ENCODE measurements at places on chromosomes 4 and X.

- peak; percentile 11 for DNase-seq
Measured at GRCh38 chrX:46140272-46140671, 404.9 kb downstream of the ZNF674 start.

DNA sequence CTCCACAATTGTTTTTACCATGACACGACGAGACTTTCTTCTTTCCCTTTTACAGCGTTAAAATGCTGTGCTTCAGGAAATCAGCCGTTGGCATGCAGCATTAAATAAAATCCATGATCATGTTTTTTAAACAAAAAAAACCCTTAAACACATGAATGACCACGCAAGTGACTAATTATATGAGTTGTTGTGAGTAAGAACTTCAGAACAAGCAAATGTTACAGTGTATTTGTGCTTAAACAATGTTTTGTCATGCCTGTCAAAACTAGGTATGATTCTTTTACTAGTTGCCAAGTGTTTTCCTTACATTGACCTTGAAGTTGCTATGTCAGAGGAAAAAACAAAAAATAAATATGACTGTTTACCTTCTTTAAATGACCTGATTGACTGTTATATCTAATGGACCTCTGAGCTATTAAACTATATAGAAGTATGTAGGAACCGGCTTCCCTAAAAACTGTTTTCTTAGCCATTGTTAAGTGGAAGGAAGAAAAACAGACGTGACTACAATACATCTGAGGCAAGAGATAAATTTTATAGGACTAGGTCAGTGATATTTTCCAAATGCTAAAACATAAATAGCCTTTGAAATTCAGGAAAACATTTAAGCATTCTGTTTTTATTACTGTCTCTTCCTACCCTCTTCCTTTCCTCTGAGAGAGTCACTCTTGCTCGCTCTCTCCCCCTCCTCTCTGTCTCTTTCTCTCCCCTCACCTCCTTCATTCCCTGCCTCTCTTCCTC lies 197.1 kb downstream of the PALLD start:
- DNase-seq, result no peak

DNA sequence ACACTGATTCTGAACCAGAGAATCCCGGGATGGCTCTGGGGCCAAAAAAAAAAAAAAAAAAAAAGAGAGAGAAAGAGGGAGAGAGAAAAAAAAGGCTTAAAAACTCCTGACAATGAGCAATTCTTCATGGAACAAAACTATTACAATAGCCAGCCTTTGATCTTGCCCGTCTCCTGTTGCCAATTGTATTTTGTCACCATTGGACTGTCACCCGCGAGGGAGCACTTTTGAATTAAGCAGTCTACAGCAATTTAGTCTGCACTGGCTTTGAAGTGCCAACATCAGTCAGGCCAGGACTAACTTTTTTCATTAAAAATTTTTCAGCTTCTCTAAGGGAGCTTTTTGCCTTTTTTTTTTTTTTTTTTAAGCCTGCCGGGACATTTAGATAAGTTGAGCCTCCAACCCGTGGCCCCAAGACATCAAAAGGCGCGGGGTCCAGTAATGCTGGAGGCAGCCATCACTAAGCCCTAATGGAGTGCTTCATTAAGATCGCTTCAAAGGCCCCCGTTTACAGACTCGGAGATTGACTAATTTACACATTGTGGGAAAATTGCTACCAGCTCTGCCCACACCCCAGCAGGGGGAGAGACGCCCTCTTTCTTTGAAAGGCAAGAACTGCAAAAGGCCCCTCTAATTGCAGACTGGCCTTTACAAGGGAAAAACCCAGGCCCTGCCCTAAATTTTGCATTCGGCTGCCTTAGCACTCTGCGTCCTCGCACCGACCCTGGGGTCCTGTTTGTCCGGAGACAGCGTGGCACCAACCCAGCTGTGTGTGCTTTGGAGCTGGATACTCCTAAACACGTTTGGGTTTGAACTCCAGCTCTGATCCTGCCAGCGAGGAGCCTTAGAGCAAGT lies 98.1 kb upstream of the MSX1 start:
- no peak for DNase-seq

GRCh38 chrX:108199691-108200090 lies 108.1 kb downstream of the ATG4A start:
- DNase-seq, result peak; percentile 57

DNA sequence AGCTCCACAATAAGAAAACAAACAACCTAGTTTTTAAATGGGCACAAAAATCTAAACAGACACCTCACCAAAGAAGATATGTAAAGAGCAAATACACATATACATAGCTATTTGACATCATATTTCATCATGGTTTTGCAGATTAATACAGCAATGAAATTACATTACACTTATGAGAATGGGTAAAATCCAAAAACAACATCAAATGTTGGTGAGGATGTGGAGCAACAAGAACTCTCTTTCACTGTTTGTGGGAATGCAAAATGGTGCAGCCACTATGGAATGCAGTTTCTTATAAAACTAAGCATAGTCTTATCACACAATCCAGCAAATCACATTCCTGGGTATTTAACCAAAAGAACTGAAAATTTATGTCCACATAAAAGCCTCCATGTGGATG lies 25.0 kb downstream of the TLR6 start:
- DNase-seq, result peak; percentile 21

- DNase-seq, result peak; percentile 2
Measured at GRCh38 chr4:23680671-23681518, 209.0 kb downstream of the PPARGC1A start.

- DNase-seq, result no peak
Measured at GRCh38 chrX:71053217-71053621, 14.9 kb downstream of the SNX12 start.

- DNase-seq, result peak; percentile 28
Measured at GRCh38 chrX:34654696-34655490, 2.2 kb downstream of the TMEM47 start.

GRCh38 chrX:119669424-119670037 lies 23.4 kb downstream of the SEPTIN6 start:
- DNase-seq, result no peak

DNA sequence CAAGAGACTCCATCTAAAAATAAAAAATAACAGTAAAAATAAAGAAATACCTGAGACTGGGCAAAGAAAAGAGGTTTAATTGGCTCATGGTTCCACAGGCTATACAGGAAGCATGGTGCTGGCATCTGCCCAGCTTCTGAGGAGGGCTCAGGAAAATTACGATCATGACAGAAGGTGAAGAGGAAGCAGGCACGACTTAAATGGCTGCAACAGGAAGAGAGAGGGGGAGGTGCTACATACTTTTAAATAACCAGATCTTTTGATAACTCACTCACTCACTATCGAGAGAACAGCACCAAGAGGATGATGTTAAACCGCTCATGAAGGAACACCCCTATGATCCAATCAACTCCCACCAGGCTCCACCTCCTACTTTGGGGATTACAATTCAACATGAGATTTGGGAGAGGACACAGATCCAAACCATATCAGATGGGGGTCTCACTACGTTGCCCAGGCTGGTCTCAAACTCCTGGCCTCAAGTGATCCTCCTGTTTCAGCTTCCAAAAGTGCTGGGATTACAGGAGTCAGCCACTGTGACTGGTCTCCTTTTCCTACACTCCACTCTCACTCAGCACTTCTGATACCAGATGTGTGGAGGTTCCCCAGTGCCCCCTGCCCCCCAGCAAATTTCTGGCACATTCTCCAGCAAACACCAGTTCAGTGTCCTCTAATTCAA lies 11.9 kb upstream of the ZNF157 start:
- DNase-seq, result no peak

GRCh38 chr4:169335331-169335730 lies 64.6 kb upstream of the SH3RF1 start:
- DNase-seq, result peak; percentile 92

DNA sequence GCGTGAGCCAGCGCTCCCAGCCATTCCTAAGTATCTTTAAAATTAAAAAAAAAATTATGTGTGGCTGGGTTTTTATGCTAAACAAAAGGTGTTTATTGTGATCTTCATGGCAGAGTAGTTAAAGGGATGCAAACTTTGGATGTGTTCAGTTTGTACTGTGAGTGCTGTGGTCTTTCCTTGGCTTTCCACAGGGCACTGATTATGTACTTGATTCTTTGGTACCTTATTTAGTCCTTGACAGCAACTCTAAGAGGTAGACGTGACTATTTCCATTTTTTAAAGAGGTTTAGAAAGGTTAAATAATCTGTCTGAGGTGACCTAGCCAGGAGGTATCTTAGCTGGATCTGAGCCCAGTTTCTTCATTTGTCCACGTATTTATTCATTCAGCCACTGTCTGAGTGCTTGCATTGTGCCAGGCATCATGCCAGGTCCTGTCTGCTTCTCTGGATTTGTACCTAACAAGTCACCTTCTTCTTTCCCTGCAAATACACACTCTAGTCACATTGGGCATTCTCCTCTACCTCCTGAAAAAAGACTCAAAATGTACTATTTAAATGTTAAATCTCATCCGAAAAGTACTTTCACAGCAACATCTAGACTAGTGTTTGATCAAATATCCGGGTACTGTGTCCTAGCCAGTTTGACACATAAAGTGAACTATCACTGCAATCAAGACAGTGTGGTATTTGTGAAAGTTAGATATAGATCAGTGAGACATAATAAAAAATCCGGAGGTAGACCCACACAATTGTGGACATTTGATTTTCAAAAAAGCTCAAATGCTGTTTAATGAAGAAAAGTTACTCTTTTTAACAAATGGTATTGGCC lies 31.5 kb downstream of the WWC2 start:
- DNase-seq, result peak; percentile 34

DNA sequence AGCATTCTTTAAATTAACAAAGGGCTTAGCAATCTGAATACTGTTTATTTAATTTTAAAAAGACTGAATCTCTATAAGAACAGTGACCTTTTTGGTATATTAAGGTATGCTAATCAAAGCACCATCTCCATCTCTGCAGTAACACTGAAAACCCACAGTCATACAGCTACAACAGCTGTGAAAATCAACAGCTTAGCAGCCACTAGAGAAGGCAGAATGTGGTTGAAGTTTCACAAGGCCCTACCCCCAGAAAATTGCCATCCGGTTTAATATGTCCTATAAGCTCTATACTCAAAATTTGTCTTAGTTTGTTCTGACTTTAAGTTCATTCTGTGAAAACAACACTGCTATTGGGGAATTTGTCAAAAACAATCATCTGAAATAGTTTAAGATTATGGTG lies 128.7 kb downstream of the OPHN1 start:
- no peak for DNase-seq

DNA sequence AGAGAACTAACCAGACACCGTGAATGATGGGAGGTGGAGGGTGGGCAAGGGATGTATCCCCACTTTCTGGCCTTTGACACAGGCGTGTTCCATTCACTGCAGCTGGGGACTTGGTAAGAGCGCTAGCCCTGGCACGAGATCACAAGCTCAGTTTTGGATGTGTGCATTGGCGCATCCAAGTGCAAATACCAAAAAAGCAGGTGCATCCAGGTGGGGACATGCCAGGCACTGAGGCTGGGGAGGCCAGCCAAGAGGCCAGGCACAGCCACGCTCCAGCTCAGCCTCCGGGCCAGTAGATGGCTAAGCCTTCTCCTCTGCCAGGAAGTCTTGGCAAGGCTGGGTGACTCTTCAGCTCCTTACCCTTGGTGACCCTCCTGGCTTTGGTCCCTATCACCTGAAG lies 4.4 kb upstream of the ZFP92 start:
- no peak for DNase-seq

- DNase-seq, result peak; percentile 62
Measured at GRCh38 chr4:169745291-169745690, 12.5 kb downstream of the HPF1 start.

DNA sequence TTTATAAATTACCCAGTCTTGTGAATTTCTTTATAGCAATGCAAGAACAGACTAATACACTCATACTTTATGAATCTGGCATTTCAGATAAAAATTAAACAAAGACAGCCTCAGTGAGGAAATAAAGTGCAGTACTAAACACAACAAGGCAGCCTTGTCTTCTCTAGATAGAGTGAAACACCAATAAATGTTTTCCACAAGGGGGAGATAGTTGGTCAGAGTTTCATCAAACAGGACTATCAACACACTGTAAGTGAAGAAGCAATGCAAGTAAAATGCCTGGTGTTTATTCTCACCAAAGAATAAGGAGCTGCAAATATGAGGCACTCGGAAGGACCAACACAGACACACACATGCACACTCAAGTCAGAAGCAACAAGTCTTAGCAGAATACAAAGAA lies 62.8 kb downstream of the FAM9B start:
- peak; percentile 68 for DNase-seq

DNA sequence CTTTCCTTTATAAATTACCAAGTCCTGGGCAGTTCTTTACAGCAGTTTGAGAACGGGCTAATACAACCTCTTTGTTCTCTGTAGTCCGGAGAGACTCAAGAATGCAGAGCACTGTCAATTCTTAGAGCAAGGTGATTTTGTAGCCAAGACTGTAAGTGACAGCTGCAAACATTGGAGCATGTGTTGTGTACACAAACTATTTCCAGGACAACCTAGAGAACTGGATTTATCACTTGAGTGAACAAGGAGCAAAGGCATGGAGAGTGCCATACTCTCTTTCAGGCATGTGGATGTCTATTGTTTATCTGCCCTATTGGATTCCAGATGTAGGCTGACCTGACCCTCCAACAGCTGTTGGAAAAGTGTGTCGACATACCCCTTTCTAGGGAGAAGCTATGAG lies 153.9 kb downstream of the SPANXN3 start:
- no peak for DNase-seq

- DNase-seq, result no peak
Measured at GRCh38 chr4:2991243-2991642, 27.9 kb downstream of the GRK4 start.

Measured in fibroblast of the aortic adventitia (primary cell).